H1 (cell line): ENCODE measurements at places on chromosomes 7 and 10. TPM values are rescaled to one million over a fixed set of nuclear protein-coding genes. Genes with fewer than 3 reads are reported as not detected.

DNA sequence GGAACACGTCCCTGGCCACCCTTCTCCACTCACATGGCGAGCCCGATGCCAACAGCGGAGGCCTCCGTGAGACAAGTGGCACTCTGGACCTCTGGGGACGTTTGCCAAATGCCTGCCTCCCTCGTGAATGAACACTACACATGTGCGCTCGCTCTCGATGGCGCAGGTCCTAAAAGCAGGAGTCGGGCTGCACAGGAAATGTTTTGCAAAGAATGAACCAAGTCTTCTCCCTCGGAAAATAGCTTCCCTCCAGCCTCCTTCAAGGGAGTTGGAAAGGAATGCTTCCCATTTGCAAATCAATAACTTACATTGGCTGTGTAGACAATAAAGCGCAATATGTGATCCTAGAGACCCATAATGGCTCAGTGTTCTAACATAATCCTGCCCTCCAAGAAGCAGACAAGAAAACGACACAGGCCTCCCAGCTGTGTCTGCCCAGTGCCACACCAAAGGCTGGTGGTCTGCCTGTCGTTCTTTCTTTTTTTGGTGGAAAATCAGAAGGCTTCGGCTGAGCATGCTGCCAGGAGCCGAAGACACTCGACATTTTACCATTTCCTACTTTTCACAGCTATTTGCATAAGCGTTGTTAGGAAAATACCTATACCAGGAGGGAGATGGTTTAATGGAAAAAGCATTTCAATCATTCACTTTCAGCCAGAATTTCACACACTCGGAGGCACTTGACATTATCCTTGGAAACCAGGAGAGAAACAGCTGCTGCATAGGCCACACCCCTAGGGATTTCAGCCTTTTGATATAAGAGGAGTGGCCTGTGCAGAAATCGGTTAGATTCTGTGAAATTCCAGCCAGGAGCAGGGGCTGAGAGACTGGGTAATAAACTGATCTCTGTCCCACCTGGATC is 38.4 kb downstream of the ATXN7L1 start:
- no peak overlapping the region for H3K4me3 ChIP-seq
- H3K36me3 ChIP-seq: no peaks in the 10 kb centered on the region
- no peak overlapping the region for H3K27ac ChIP-seq

GRCh38 chr10:26854524-26854923 is 6.2 kb downstream of the ABI1 start:
- no peaks in the 10 kb centered on the region for H3K27me3 ChIP-seq
- no peak for DNase-seq
- H3K36me3 ChIP-seq: no peaks in the 10 kb centered on the region
- H3K27ac ChIP-seq: no peak overlapping the region
- H3K4me3 ChIP-seq: no peak overlapping the region

- H3K36me3 ChIP-seq: no peaks in the 10 kb centered on the region
- no peak overlapping the region for H3K4me3 ChIP-seq
- no peak for DNase-seq
- peaks cover 2% of the 10 kb centered on the region for H3K4me1 ChIP-seq
- no peak overlapping the region for H3K27ac ChIP-seq
These were observed 44.3 kb downstream of the TET1 start for GRCh38 chr10:68604441-68604840.

DNA sequence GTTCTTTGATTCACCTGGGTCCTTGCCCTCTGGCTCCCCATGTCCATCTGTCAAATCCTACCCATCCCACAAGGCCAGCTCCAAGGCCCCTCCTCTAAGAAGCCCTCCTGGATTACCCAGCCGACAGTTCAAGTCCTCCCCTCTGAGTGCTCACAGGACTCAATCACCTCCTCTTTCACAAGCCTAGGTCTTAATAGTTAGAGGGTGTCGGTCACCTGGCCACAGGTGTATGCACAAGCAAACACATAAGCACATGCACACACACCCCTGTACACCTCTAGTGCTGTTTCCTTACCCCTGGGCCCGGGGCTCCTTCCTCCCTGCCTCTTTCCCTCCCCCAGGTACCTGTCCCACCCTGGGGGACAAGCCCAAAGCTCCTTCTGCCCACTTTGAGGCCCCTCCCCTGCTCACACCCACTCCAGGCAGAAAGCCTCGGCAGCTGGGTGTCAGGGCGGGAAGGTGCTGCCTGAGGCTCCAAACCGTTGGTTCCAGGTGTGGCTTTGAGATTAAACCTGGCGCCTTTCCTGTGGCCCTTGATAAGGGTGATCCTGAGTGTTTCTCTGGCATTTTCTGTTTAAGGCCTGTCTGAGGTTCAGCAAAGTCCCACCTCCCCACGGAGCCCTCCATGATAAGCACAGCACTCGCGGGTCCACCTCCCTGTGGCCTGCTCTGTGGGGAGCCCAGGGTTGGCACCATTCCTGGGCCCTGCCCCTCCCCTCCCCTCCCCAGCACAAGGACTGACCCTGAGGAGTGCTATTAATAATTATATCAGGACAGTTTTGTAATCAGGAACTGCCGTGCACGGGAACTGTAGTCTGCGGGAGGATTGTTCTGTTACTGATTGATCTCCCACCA is 14.6 kb upstream of the AQP1 start:
- no peak for DNase-seq

- H3K4me1 ChIP-seq: no peaks in the 10 kb centered on the region
- no peak overlapping the region for H3K27ac ChIP-seq
- no peaks in the 10 kb centered on the region for H3K36me3 ChIP-seq
- no peak overlapping the region for H3K4me3 ChIP-seq
- no peak for DNase-seq
These were observed 348.2 kb upstream of the GRM3 start for GRCh38 chr7:86295526-86295925.

GRCh38 chr7:107276220-107276827 is 107.5 kb downstream of the HBP1 start:
- no peaks in the 10 kb centered on the region for H3K36me3 ChIP-seq
- no peak overlapping the region for H3K4me3 ChIP-seq
- no peak for DNase-seq
- no peak overlapping the region for H3K27ac ChIP-seq

DNA sequence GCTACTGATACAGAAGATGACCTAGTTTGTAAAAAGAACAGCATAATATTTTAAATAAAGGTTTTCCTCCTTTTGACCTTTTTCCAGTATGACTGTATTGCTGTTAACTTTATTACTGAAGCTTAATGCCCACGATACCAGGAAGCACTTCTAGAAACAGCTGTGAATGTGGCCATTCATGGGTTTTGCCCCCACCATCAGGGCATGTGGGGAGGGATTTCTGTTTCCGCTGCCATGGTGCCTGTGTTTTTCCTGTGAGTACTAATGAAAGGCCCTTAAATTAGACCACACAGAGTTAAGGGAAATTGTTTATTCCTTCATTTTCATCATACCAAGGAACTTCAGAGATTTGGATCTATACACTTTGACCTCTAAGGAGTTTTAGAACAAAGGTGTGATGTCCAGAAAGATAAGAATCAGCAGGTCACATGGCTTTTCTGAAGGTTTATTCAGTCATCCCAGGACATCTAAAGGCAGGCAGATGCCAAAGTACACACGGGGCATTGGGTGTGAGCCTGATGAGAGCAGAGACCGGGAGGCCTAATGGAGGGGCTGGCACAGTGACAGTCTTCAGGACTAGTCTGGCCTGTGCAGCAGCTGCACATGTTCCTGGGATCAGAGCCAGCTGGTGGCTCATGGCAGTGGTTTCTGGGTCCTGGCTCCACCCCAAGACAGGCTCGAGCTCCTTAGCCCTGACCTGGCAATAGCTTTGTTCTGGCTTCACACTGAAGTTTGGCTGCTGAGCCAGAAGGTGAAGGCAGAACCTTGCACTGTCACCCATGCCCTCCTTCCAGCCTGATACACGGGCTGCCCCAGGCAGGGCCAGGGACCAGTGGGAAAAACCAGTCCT is 190.9 kb downstream of the REEP3 start:
- H3K4me3 ChIP-seq: no peak overlapping the region
- DNase-seq: no peak
- peaks cover 17% of the 10 kb centered on the region for H3K4me1 ChIP-seq
- H3K27me3 ChIP-seq: no peaks in the 10 kb centered on the region
- no peaks in the 10 kb centered on the region for H3K36me3 ChIP-seq

- DNase-seq: no peak
- H3K27ac ChIP-seq: no peak overlapping the region
- H3K4me3 ChIP-seq: no peak overlapping the region
- no peaks in the 10 kb centered on the region for H3K4me1 ChIP-seq
These were observed 79.9 kb upstream of the THSD7A start for GRCh38 chr7:11911900-11912299.

- H3K4me1 ChIP-seq: peaks cover 3% of the 10 kb centered on the region
- DNase-seq: no peak
- H3K4me3 ChIP-seq: no peak overlapping the region
- no peaks in the 10 kb centered on the region for H3K36me3 ChIP-seq
- H3K27me3 ChIP-seq: no peaks in the 10 kb centered on the region
These were observed 151.5 kb downstream of the JAZF1 start for GRCh38 chr7:28029051-28029450.

DNA sequence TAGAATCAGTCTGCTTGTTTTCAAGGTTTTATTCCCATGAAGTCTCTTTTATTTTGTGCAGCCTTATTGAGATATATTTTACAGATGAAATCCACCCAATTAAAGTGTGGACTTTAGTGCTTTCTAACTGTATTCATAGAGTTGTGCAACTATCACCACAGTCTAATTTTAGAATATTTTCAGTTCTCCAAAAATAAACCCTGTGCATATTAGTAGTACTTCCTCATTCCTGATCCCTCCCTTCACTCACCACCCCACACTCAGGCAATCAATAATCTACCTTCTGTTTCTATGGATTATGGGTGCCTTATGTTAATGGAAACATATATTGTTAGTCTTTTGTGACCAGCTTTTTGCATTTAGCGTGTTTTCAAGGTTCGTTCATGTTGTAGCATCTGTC is 185.7 kb upstream of the TMEM72 start:
- no peaks in the 10 kb centered on the region for H3K4me1 ChIP-seq
- DNase-seq: no peak

GRCh38 chr7:128352153-128352537 is 8.4 kb upstream of the RBM28 start:
- peak; percentile 90 for DNase-seq
- H3K4me3 ChIP-seq: no peak overlapping the region
- no peaks in the 10 kb centered on the region for H3K36me3 ChIP-seq
- H3K27ac ChIP-seq: no peak overlapping the region

GRCh38 chr10:43901302-43901701 is 252.6 kb upstream of the ZNF32 start:
- H3K27ac ChIP-seq: no peak overlapping the region
- no peaks in the 10 kb centered on the region for H3K27me3 ChIP-seq
- no peak for DNase-seq
- H3K4me3 ChIP-seq: no peak overlapping the region

DNA sequence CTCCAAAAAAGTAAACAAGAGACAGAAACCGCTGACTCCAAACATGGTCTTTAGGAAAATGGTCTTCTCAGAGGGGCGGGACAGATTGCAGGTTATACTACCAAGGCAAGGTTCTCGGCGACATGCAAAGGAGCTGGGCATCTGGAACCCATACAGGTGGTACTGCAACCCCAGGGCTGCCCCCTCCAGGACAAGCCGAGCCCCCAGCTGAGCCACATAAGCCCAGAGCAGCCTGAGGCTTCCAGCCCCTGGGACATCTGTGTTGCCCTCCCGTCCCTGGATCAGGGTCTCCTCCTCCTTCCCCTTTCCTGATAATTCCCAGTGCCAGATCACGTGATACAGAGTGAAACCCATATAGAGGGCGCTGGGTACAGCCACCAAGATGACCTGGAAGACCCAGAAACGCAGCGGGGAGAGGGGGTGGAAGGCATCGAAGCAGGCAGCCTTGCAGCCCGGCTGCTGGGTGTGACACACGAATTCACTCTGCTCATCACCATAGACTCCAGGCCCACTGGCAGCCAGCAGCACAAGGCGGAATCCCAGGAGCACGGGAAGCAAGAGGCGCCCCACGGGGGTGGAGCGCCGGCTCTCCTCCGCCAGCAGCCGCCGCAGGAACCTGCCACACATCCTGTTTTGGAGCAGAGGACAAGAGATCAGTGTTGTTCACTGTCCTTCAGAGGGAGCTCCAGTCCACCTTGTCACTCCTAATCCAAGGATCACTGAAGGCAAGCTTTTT is at the start of gene GJC3:
TSS of gene GJC3 (minus strand) at position 627 of the 736 bp plus-strand sequence. CDS start at position 627, 0 bp downstream.
- peaks cover 7% of the 10 kb centered on the region for H3K4me1 ChIP-seq
- no peaks in the 10 kb centered on the region for H3K36me3 ChIP-seq
- 0 out of 2 replicates have a peak within 1 kb of the TSS, but pooled peaks have one; percentile 16 for H3K27ac ChIP-seq
- H3K4me3 ChIP-seq: peak within 1 kb of the TSS; percentile 26; the same call in 1 of the 2 replicates

- no peak overlapping the region for H3K4me3 ChIP-seq
- DNase-seq: no peak
- no peaks in the 10 kb centered on the region for H3K27me3 ChIP-seq
- no peaks in the 10 kb centered on the region for H3K36me3 ChIP-seq
These were observed 123.8 kb downstream of the PTEN start for GRCh38 chr10:87987206-87987605.

DNA sequence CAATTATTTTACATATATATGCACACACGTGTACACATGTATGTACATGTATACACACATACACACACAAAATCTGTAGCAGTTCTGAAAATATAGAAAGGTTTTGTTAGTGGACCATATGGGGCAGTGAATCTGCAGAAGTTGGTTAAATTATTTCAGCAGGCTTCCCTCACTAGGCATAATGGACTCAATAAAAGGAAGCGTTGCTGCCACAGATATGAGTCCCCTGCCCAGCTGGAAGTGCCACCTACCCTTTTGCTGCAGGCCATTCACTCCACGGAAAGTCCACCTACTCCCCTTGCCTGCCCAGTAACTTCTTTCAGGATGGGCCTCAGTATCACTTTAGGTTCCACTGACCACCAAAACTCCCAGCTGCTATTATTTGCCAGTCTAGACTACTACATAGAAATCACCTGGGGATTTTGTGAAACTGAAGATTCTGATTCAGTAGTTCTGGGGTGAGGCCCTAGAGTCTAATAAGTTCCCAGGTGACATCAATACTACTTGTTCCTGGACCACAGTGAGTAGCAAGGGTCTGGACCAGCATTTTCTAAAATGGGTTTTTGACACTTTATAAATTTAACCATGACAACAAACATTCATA is 29.3 kb upstream of the CROT start:
- no peak overlapping the region for H3K4me3 ChIP-seq
- no peaks in the 10 kb centered on the region for H3K27me3 ChIP-seq
- no peaks in the 10 kb centered on the region for H3K36me3 ChIP-seq

DNA sequence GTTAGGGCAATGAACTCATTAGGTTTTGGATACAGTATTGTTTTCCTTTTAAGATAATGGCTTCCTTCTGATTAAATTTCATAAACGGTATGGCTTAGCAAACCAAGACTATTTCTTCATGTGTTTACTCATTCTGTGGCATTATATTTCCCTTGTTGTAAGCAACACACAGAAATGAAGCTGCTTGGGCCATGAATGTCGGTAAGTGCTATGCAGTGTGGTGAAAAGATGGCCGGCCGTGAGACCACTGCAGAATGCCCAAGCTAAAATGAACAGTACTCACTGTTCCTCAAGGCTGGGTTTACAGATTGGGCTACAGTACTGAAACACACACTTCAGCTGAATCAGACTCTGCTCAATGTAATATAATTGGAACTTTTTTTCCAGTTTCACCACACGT is 8.1 kb downstream of the APBB1IP start:
- no peak for DNase-seq
- no peaks in the 10 kb centered on the region for H3K4me1 ChIP-seq
- no peaks in the 10 kb centered on the region for H3K27me3 ChIP-seq
- H3K27ac ChIP-seq: no peak overlapping the region
- H3K4me3 ChIP-seq: no peak overlapping the region

The MYO1G gene
- total RNA-seq: 0.11 and 0.19 TPM in 2 replicates

The FANK1 gene
- total RNA-seq: 0.84 TPM in 1 of 2 replicates, not detected in the other

The WIPF3 gene
- total RNA-seq: 12.1 and 12.6 TPM in 2 replicates

The CYP3A4 gene
- total RNA-seq: not detected in 2 replicates

The PTN gene
- 27.8 and 28.6 TPM in 2 replicates for total RNA-seq

The THAP5 gene
- 24.2 and 25.9 TPM in 2 replicates for total RNA-seq

The NUPR2 gene
- not detected in 2 replicates for total RNA-seq

The AGMO gene
- total RNA-seq: 0.22 and 0.38 TPM in 2 replicates

The SPDYE2 gene
- not detected in 2 replicates for total RNA-seq

The PALD1 gene
- total RNA-seq: 31.8 and 32.8 TPM in 2 replicates
